DMS79 (cell line): ENCODE measurements at places on chromosomes 16 and 17.

DNA sequence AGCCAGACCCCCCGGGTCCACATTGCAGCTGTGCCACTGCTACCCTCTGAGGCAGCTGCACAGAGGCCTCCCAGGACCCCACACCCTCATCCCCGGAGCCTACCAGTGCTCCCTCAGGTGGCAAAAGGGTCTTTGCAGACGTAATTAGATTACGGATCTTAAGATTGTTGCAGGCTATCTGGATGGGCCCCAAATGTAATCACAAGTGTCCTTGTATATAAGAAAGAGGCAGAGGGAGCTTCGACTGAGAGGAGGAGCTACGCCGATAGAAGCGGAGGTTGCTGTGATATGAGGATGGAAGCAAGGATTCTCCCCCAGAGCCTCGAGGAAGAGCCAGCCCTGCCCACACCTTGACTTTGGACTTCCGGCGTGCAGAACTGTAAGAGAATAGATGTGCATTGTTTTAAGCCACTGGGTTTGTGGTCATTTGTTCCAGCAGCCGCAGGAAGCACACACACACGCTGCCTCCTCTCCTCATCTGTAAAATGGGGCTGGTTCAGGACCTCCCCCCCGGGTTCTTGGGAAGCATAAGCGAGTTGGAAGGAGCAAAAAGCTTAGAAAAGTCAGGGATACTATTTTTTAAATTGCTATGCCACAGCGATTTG, 10.5 kb upstream of the RAI1 start:
- no peak for DNase-seq

- DNase-seq, result no peak
These were observed 467.0 kb upstream of the C16orf82 start for GRCh38 chr16:26599785-26600104.

GRCh38 chr17:1056761-1057160, 59.8 kb downstream of the TIMM22 start:
- no peak for DNase-seq

DNA sequence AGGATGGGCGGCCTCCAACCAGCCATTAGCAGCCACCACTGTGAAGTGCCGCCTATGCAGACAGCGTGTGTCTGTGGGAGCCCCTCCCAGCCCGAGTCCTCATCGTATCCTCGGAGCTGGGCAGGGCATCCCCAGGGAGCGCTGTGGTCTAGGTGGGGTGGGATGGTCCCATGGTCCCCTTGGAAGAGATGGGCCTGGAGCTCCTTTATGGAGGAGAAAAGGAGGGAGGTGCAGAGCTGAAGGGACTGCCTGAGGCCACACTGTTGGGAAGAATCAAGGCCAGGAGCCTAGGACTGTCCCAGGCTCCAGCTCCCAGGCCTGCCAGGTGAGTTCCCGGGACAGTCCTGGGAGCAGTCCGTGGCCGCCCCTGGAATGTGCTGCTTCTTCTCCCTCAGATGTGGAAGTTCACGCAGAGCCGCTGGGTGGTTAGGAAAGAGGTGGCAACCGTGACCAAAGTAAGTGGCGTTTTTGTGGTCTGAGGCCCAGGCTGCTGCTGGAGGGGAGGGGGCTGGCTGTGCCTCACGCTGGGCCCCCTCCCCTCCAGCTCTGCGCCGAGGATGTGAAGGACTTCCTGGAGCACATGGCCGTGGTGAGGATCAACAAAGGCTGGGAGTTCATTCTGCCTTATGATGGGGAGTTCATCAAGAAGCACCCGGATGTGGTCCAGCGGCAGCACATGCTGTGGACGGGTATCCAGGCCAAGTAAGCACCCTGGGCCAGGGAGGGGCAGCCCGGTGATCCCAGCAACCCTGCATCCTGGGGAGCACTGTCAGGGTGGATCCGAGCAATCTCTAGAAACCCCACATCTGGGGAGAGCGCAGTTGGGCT, 27.0 kb downstream of the POLR3E start:
- DNase-seq, result no peak

- DNase-seq, result no peak
These were observed 14.6 kb upstream of the LGALS9 start for GRCh38 chr17:27616414-27616813.

GRCh38 chr17:46194393-46195216, 1.4 kb upstream of the KANSL1 start:
- no peak for DNase-seq

GRCh38 chr17:71845337-71845736, 275.5 kb upstream of the SOX9 start:
- DNase-seq, result no peak

DNA sequence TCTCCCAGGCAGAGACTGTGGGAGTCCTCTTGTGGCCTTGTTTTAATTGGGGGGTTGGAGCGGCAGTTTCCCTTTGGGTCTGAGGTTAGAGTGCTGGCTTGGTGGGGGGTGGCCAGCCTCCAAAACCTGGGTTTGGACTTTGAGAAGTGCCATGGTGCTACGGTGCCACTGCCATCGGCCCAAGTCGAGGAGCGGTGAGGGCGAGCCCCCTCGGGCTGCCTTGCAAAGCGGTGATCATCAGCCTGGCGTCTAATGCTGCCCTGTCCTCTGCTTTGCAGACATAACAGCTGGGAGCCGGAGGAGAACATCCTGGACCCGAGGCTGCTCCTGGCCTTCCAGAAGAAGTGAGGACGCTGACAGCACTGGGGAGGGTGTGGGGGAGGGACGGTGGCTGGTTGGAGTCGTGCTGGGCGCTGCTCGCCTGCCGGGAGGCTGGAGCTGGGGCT, 1.2 kb downstream of the CBX2 start:
- DNase-seq, result no peak

GRCh38 chr17:81651692-81652091, 4.7 kb downstream of the PDE6G start:
- DNase-seq, result no peak

DNA sequence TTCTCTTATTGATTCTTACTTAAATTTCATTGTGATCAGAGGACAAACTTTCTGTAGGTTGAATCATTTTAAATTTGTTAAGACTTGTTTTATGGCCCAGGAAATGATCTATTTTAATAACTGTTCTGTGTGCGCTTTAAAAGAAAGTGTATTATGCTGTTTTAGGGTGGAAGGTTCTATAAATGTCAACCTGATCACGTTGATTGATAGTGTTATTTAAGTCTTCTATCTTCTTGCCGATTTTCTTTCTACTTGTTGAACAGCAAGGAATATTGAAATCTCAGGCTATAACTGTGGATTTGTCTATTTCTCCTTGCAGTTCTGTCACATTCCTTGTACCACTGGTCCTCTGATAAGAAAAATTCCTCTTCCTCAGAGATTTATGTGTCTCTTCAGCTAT, 112.7 kb downstream of the TANC2 start:
- DNase-seq, result no peak

- no peak for DNase-seq
These were observed 319.8 kb downstream of the SEC14L1 start for GRCh38 chr17:77460514-77461046.

- DNase-seq, result no peak
These were observed 1.9 kb downstream of the CDK5R1 start for GRCh38 chr17:32488604-32489180.

- DNase-seq, result no peak
These were observed 55.2 kb downstream of the MSI2 start for GRCh38 chr17:57311281-57312216.

DNA sequence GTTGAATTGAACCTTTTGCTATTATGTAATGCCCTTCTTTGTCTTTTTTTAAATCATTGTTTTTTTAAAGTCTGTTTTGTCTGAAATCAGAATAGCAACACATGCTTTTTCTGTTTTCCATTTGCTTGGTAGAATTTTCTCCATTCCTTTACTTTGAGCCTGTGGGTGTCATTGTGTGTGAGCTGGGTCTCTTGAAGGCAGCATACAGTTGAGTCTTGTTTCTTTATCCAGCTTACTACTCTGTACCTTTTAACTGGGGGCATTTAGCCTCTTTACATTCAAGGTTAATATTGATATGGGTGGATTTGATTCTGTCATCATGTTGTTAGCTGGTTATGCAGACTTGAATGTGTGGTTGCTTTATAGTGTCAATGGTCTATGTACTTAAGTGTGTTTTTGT, 292.0 kb downstream of the MAP2K4 start:
- DNase-seq, result no peak

- no peak for DNase-seq
These were observed 20.8 kb downstream of the ZP2 start for GRCh38 chr16:21190599-21190998.

DNA sequence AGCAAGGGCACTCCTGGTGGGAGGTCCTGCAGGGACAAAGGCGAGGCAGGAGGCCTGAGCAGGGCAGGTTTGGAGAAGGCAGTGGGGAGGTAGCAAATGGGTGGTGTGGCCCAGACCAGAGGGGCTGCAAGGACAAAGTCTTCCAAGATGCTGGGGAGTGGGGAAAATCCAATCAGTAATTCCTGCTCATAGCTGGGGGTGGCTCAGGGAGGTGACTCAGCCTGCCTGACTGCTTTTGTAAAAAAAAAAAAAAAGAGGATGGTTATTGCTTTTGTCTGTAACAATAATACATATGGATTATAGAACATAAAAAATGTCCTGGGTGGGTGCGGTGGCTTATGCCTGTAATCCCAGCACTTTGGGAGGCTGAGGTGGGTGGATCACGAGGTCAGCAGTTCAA, 5.2 kb downstream of the IL34 start:
- DNase-seq, result no peak

DNA sequence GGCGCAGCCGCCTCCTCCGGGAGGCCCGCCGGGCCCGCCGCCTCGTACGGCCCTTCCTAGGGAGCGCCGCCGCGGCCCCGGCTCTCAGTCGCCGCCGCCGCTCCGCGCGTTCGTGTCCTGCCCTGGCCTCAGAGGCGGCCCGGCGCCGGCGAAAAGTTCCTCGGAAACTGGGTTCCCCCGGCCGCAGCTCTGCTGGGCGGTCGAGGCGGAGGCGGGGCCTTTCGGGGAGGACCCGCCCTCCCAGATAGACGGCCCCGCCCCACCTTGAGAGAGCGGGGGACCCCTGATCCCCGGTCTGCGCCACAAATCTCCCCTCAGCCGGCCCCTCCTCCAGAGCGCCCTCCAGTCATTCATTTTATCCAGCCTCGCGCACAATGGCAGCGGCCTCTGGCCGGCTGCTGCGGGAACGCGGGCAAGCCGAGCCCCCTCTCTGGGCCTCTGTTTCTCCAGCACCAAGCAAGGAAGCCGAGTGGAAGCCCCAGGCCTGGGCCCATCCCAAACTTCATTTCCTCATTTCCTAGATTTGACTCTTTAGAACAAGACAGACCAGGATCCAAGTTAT, at the start of gene SREBF1:
Gene SREBF1 (minus strand): TSS at position 169 of the 562 bp plus-strand sequence. CDS start 169 bp downstream, outside the sequence.
- DNase-seq, result no peak

GRCh38 chr17:44084131-44084538, 13.6 kb downstream of the G6PC3 start:
- no peak for DNase-seq

DNA sequence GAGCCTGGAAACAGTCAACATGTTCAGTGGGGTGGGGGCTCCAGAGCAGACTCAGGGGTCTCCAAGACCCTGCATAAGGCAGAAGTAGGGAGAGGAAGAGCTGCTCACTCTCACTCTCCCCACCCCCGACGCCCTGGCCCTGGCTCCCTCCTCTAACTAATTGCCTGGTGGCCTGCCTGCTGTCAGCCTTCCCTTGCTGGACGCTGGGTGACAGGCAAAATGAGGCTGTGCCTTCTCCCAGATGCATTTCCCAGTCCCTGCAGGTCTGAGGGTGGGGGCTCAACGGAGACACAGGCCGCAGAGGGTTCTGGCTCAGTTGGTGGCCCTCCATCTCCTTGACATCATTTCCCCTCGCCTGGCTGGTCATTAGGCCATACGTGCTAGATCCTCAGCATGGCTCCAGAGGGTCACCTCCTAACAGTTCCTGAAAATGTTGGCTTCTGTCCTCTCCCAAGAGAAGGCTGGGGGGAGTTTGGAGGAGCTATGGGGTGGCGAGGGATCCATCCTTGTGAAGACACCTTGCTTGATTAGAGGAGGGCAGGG, 1.4 kb downstream of the FMNL1 start:
- DNase-seq, result no peak

GRCh38 chr16:11212798-11213196, 43.2 kb downstream of the SOCS1 start:
- no peak for DNase-seq

GRCh38 chr17:73929860-73930430, 273.5 kb upstream of the RPL38 start:
- DNase-seq, result no peak

DNA sequence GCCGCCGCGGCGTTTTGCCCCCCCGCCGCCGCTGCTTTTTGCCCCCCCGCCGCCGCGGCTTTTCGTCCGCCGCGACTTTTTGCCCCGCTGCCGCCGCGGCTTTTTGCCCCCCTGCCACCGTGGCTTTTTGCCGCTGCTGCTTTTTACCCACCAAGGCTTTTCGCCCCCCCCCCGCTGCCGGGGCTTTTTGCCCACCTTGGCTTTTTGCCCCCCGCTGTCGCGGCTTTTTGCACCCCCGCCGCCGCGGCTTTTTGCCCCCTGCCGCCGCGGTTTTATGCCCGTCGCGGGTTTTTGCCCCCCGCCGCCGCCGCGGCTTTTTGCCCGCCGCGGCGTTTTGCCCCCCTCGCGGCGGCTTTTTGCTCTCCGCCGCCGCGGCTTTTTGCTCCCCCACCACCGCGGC, 1343.0 kb downstream of the TP53TG3F start:
- DNase-seq, result no peak

DNA sequence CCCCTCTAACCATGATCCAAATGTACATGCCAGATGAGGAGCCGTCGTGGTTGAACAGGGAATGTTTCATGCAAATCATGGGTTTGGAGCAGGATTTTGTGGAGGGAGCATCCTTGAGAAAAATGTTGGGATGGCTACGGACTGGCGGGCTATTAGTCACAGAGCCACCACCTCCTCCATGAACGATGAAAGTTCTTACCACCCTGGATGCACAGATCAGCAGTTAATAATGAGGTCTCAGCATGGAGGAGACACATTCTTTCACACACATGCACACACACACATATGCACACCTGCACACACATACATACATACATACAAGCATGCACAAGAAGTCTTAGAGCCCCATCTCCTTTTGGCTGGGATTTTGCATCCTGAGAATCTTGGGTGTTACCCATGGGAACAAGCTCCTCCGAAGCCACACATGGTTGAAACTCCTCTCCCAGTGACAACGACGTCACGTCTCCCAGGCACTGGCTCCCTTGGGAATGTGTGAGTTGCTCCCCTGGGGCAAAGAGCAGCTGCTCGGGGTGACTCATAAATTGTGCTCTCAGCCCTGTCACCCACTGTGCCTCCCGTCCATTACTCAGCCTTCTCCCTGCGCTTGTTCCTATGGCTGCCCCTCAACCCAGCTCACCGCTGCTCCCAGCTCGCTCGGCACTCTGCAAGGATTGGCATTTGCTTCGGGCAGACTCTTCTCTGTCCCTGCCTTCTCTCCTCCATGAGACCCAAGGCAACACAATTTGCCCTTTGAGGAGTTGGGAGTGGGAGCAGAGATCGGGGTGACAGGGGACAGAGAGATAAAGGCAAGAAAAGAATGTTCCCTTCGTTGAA, 344.6 kb downstream of the SOX9 start:
- DNase-seq, result no peak

GRCh38 chr16:10619271-10619849, 39.0 kb upstream of the EMP2 start:
- DNase-seq, result peak; percentile 28
